ENCODE measurements at places on chromosomes 5 and 9.

DNA sequence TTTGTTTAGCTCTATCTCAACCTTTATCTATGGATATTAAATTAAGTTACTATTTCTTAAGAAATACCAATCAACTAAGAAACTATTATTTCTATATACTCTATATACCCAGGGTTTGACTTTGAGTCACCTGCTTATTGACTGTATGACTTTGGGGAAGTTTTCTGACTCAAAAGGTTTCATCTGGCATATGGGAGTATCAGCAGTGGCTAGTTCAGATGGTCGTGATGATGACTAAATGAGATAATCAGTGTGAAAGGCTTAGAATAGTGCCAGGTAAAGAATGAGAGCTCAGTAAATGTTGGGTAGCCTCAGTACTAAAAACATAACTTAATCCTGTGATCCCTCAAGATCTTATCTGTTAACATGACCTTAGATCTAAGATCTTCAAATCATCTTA lies 179.7 kb upstream of the ISL1 start:
- DNase-seq, result no peak
- no peak overlapping the region for H3K4me3 ChIP-seq
- no peaks in the 10 kb centered on the region for H3K4me1 ChIP-seq

DNA sequence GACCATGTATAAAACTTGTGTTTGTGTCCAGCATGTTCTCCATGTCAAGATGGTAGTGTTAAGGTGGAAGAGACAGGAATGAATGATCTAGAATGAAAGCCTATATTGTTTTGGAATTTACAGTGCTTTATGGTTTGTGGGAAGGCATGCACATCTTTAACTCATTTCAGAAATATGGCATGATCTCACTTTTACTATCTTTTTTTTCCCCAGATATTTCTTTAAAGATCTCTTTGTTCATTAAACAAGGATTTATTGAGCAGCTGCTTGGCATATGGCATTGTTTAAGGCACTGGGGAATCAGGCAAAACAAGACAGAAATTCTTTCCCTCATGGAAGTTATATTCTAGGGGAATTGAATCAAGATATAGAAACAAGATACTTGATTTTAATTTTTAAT lies 51.7 kb downstream of the SLC12A2 start:
- no peaks in the 10 kb centered on the region for H3K4me1 ChIP-seq
- no peak overlapping the region for H3K4me3 ChIP-seq
- H3K27me3 ChIP-seq, result no peaks in the 10 kb centered on the region

GRCh38 chr5:33074548-33074947 lies 363.4 kb downstream of the NPR3 start:
- peak; percentile 42 for DNase-seq
- H3K27me3 ChIP-seq, result no peaks in the 10 kb centered on the region
- peak overlapping the region; percentile 75 for H3K27ac ChIP-seq

DNA sequence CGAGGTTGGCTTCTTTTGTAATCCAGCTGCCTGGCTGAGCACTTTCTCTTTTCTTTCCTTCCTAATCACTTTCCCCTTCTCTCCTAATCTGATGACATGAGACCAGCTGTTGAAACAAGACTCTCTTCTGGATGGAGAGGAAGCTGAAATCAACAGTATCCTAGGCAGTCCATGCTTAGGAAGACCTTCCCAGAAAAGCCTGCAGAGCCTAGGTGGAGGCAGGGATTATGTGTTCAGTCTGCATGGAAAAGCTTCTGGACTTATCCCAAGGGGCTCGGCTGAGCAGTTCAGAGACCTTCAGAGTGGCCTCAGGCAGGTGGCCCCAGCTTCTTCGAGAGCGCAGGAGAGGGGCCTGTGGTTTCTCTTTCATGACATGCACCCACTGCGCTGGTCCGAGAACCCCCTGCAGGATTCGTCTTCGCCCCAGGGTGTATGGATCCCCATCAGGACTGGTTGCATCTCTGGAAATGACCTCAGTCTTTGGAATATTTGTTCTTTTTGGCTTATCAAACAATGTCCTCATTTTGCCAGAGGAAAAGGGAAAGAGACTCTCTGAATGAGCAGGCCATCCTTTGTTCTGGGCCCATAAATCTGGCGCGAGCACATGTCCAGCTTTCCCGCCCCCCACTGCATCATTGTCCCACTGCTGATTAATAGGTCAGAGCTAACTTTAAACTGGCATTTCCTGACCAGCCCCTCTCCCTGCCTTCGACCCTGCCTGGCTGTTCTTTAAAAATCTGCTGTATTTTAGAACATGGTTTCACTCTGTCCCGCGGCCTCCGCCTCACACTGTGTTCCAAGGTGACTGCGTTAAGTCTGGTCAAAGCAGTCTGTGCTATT lies 177.9 kb upstream of the KLF4 start:
- no peaks in the 10 kb centered on the region for H3K36me3 ChIP-seq
- no peak overlapping the region for H3K27ac ChIP-seq
- H3K27me3 ChIP-seq, result no peaks in the 10 kb centered on the region
- no peak for DNase-seq
- H3K4me3 ChIP-seq, result no peak overlapping the region
- H3K4me1 ChIP-seq, result no peaks in the 10 kb centered on the region

DNA sequence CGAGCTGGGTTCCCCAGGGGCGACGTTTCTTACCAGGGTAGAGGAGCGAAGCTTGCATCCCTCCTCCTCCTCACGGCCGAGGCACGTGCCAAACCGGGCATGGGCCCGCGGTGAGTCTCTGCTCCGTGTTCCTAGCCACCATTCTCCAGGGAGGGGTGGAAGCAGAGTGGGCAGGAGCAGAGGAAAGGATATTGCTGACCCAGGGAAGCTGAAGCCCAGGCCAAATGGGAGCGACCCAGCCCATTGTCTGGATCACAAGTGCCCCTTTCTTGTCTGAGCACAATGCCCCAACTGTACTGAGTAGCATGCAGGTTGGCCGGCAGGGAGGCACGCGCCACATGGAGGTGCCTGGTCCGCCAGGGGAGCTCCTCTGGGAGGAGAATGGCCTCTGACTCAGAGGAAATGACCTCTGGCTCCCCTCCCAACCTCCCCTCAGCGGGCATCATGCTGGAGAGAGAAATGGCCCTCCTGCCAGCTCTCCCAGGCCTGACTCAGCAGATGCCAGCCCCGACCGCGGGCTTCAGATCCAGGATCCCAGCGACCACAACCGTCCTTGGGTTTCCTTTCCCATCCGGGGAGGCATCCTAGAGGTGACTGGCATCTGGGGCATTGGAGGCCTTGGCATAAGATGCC lies 1.1 kb downstream of the PRR7 start:
- H3K36me3 ChIP-seq, result peaks cover 15% of the 10 kb centered on the region
- 0 out of 2 replicates have a peak, but pooled peaks cover 9% of the 10 kb centered on the region for H3K27me3 ChIP-seq
- peak overlapping the region; percentile 8 for H3K4me3 ChIP-seq

GRCh38 chr9:36603006-36603405 lies 30.3 kb downstream of the MELK start:
- DNase-seq, result no peak
- H3K27ac ChIP-seq, result no peak overlapping the region
- no peaks in the 10 kb centered on the region for H3K4me1 ChIP-seq
- H3K27me3 ChIP-seq, result no peaks in the 10 kb centered on the region
- H3K4me3 ChIP-seq, result no peak overlapping the region

GRCh38 chr5:123671711-123672456 lies 159.9 kb downstream of the CSNK1G3 start:
- no peaks in the 10 kb centered on the region for H3K36me3 ChIP-seq
- no peak overlapping the region for H3K4me3 ChIP-seq

- no peak overlapping the region for H3K27ac ChIP-seq
- H3K4me3 ChIP-seq, result no peak overlapping the region
- H3K27me3 ChIP-seq, result no peaks in the 10 kb centered on the region
- no peaks in the 10 kb centered on the region for H3K36me3 ChIP-seq
Measured at GRCh38 chr5:108814551-108814950, 66.9 kb downstream of the FER start.
